ENCODE measurements at places on chromosomes 16 and 17.

DNA sequence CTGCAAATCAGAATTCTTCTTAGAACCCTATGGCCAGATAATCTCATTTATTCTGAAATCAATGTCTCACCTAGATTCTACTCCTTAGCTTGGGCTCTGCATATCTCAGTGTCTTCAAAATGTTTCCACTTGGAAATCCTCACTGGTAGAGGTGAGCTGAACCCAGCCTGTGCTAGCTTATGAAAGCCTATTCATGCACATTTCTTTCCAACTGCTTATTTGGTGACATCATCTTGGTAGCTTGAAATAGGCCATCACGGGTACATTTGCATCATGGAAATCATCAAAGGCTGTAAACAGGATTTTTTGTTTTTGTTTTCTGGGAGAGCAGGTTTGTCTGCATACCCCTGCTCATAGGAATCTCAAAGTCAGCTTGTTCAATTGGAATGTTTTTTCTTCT lies 130.8 kb downstream of the KCNJ18 start:
- DNase-seq = no peak

DNA sequence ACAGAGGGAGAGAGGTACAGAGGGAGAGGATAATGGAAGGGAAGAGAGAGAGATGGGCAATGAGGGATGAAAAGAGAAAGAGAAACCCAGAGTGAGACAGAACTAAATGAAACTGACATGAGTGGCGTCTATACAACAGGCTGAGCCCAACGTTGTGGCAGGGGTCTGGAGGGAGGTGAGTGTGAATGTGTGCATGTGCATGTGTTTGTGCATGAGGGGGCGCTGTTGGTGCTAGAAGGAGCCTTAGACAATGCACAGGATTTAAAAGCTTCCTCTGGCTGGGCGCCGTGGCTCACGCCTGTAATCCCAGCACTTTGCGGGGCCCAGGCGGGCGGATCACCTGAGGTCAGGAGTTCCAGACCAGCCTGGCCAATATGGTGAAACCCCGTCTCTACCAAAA lies 454.8 kb upstream of the CDH11 start:
- no peak for DNase-seq

- DNase-seq = no peak
Measured at GRCh38 chr17:36529121-36529520, 5.5 kb downstream of the MYO19 start.

- no peak for DNase-seq
Measured at GRCh38 chr16:12685806-12686205, 117.9 kb downstream of the CPPED1 start.

DNA sequence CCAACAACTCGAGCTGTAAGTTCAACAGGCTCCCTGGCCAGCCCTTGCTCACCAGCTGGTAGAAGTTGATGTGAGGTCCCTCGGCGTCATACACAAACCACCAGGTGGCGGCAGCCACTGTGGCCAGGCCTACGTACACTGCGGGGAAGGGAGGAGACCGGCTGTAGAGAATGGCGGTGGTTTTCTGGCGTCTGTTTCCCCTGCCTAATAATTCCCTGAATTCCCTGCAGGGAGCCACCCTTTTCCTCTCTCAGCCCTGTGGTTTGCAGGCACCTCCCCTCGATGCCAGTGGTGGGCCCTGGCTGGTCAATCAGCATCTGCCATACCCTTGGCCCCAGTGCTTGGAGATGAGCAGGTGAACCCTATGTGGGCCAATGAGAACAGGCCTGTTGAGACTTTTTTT lies 18.9 kb upstream of the P2RX1 start:
- no peak for DNase-seq

GRCh38 chr16:48479955-48480354 lies 94.7 kb upstream of the SIAH1 start:
- DNase-seq = no peak

DNA sequence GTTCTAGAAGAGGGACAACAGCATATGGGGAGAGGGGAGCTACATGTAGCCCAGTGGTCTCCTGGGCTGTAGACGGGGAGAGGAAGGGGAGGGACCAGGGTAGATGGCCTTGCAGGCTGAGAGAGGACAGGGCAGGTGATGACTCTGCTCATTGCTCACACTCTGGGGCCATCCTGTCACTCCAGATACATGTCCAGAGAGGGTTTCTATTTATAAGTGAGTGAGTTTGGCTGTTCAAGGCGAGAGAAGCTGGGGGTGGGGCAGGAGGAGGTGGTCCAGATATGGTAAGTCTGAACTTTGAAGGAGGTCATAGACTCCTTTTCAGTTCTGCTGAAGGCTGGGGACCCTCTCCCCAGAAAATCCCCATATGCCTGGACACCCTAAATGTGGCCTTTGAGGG lies 22.2 kb downstream of the CACNA1G start:
- DNase-seq = no peak

DNA sequence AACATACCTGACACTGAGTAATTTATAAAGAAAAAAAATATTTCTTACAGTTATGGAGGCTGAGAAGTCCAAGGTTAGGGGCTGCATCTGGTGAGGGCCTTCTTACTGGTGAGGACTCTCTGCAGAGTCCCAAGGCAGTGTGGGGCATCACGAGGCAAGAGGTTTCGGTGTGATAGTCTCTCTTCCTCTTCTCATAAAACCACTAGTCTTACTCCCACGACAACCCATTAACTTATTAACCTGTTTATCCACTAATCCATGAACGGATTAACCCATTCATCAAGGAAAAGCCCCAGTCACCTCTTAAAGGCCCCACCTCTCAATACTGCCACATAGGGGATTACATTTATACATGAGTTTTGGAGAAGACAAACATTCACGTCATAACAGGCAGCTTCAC lies 20.1 kb downstream of the CIITA start:
- no peak for DNase-seq

DNA sequence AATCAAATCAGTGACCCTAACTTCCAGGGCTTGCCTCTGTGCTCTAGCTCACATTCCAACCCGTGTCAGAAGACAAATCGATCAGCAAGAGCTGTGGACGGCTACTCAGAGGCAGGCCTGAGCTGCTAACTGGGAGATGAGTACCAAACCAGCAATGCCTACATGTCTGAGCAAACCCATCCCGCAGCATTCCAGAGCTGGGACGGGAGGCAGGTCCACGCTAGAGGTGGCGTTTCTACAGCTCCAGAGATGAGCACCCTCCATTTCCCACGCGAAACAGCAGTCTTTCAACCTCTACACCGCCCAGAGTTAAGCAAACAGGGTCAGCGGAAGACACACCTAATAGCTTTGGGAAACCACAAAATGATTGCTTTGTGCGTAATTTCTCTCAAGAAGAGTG lies 6.5 kb downstream of the NXN start:
- no peak for DNase-seq

DNA sequence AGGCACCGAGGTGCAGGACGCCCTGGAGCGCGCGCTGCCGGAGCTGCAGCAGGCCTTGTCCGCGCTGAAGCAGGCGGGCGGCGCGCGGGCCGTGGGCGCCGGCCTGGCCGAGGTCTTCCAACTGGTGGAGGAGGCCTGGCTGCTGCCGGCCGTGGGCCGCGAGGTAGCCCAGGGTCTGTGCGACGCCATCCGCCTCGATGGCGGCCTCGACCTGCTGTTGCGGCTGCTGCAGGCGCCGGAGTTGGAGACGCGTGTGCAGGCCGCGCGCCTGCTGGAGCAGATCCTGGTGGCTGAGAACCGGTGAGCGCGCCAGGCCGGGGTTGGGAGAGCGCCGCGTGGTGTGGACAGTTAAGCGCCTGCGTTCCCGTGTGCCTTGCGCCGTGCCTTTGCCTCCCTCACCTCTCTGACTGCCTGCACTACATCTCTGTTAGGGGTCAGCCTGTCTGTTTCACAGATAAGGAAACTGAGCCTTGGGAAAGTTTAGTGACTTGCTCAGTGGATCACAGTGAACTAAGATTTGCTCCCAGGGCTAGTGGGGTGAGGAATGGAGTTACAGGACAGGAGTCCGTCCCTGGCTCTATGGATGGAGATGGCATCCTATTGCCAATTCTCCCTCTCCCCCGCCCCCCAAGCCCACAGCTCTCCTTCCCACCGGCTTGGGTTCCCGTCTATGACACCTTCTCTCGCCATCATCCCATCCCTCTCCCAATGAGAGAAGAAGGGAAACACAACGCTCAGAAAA lies 880 bp downstream of the SARM1 start:
- DNase-seq = no peak

GRCh38 chr16:25005445-25006306 lies 9.5 kb downstream of the ARHGAP17 start:
- DNase-seq = no peak

DNA sequence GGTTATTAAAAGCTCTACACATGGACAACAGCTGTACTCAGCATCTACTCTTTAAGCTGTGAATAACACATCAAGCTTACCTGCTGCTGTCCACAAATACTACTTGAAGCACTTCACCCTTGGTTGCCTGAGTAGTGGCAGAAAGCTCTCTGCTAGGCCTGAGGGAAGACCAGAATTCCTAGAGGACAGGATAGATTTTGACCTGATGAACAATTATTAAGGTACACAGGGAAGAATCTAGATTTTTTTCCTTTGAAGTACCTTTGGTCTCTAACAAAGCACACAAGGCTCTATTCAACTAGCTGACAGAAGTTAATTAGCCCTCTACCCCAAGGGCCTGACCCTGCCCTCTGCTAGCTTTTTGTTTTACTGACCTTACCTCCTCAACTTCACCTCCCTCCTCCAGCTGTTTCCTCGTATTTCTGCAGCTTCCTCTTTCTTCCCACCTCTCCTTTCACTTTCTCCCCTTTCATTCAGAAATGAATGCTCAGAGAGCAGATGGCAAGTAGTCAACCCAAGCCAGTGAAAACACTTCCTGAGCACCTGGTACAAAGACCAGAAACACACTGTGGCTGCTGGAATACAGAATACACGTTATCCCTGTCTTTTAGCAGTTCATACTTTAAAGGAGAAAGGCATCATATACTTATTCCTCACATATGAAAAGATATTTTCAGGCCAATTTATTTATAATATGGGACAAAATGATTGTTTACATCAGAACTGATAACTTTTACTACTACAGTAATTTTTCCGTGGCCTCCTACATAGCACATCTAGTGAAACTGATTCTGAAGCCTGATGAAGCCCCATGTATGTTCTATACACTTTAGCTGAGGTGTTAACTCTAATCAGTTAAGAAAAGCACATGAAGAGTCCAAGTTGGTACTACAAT lies 5.7 kb upstream of the VEZF1 start:
- no peak for DNase-seq

DNA sequence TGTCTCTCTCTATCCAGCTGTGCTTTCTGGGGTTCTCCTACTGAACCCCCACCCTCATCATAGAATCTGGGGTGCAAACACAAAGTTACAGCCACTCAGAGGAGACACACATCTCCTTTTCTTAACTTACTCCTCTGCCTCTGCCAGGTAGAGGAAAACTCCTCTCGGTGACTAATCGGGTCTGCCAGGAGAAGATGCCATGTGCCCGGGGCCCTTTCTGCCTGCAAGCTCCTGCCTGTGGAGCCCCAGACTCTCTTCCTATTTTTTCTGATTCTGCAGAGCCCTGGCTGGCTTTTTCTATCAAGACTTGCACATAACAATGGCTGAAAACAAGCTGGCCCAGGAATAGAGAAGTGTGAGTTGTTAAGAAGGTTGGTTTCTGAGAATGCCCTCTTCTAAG lies 10.4 kb downstream of the SLC6A4 start:
- DNase-seq = no peak

GRCh38 chr16:47431960-47432359 lies 28.9 kb downstream of the ITFG1 start:
- DNase-seq = no peak

Data from NK-92 treated with Interleukin-12 subunit alpha and Interleukin-12 subunit beta, amount 100 ng/mL, for 24 hours (cell line).